Occipital lobe (tissue), 3 donors: ENCODE measurements at places on chromosomes 2 and 18.

- no peak for DNase-seq
Observed at GRCh38 chr2:102335871-102336366, 19.7 kb upstream of the IL18R1 start.

DNA sequence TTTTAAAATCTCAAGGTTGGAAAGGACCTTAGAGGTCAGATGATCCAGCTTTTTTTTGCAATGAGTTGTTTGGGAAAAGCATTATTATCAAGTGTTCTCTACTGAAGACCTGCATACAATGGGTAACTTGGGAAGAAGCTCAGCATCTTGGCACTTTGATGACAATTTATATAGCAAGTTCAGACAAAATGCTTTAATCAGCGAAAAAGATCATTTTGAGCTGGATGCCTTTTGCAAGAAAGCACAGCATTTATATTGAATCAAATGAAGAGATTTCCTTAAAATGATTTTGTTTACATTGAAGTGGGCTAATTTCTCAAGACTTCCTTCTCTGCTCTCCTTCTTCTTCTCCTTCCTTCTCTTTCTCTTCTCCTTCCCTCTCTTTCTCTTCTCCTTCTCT lies 796.4 kb upstream of the CDH2 start:
- no peak for DNase-seq

DNA sequence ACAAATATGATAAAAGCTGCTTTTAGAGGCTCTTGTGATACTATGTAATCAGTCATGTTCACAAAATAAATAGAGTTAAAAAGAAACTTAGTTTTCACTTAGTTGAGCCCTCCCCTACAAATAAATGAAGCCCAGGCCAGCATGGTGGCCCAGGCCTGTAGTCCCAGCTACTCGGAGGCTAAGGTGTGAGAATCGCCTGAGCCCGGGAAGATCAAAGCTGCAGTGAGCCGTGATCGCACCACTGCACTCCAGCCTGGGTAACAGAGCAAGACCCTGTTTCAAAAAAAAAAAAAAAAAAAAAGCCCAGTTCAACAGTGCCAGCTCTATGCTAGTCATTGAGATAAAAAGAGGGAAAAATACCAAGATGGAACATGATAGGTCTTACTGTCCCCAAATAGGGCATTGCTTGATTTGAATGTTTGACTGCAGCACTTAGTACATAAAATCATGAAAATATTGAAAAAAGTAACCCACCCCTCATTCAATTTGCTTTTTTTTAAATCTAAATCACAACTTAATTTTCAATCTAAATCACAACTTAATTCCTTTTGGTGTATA lies 1.5 kb downstream of the ASNSD1 start:
- DNase-seq = no peak

DNA sequence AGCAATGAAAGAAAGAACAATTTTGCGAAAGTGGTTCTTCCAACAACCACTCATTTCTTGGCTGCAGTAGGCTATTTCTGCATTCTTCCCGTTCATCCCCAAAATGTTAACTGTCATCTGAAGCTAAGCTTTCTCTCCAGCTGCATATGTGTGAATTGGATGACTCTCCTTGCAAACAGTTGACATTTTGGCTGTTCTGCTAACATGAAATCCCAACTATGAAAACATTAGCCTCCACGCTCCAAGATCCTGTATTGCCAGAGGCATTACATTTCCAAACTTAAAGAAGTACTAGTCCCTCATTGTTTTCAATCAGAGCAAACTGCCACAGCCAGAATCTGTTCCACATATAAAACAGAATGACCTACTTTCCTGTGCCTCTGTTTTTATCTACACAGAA lies 88.5 kb downstream of the TGIF1 start:
- no peak for DNase-seq

DNA sequence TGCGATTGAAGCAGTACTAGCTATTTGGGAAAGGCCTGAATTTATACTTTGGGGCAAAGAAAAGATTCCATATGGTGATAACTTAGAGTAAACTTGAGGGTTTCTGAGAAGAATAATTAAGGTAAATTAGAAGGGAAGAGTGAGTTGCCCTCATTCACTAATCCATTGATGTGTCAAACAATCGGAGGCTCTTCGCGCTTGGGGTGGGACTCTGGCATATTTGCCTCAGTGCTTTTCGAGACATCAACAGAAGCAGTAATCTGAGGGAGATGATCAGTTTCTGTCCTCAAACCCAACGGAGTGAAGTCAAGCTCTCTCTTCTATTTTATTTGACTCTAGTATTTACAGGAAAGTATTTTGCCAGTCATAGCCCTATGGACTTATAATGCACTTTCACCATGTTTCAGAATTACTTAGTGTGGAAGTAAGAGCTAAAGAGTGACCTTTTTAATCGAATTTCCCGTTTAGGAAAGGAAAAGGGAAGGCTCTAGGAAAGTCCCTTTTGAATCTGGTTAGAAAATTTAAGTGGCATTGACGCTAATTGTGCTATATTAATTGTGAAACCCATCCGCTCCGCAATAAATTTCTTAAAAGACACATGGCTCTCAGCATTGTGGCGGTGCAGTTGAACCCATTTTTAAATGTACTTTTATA lies 1.3 kb downstream of the RAB10 start:
- no peak for DNase-seq

DNA sequence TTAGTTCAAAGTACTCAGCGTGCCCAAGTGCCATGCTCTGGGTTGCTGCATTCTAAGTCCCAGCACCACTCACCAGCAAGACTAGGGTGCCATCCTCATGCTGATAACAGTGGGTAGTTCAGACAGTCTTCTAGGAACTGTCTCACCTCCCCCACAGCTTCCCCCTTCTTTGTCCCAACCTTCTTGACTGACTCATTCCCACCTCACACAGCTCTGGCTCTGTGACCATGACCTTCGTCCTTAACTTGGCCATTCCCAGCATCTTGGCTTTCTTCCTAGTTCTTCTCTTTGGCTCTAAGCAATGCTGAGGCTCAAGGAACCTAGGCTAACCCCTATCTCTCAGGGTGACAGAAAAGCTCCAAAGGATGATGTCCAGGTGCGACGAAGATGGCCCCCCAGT lies 20.0 kb upstream of the CXCR4 start:
- DNase-seq = no peak

DNA sequence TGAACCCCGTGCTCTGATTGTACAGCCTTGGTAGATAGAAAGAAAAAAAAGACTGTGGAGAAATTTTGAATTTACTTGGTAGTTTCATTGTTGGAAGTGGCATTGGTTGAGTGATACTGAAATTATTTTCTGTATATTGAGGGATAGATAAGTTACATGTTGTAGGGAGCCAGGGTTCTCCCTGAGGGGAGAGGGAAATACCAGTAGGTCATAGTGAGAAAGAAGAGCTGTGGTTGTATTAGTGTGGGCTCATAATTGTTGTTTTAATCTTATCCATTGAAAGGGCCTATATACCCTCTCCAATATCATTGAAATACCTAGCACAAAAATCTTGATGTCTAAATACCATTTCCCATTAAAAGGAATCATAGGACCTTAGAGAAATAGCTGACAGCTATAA lies 16.9 kb upstream of the RAB31 start:
- no peak for DNase-seq
